ENCODE measurements at places on chromosomes 1 and 21.

- no peak for DNase-seq
These were observed 84.2 kb downstream of the LBR start for GRCh38 chr1:225343618-225344017.

DNA sequence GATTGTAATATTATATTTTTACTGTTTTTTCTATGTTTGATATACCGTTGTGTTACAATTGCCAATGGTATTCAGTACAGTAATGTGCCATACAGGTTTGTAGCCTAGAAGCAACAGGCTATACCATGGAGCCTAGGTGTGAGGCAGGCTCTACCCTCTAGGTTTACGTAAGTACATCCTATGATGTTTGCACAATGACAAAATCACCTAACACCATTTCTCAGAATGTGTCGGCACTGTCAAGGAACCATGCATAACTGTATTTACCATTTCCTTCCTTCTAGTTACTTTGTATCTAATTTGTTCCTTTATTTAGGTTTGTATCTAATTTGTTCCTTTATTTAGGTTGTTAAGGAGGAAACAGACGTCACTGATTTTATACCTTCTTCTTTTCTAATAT lies 9.9 kb downstream of the NPHP4 start:
- DNase-seq = peak; percentile 35

GRCh38 chr1:18880585-18880984 lies 21.1 kb upstream of the TAS1R2 start:
- no peak for DNase-seq

- no peak for DNase-seq
These were observed 631.0 kb upstream of the TMPRSS15 start for GRCh38 chr21:19034560-19034959.

GRCh38 chr1:152086760-152087159 lies 2.1 kb downstream of the TCHHL1 start:
- DNase-seq = no peak

- DNase-seq = no peak
These were observed 4.7 kb upstream of the DMBX1 start for GRCh38 chr1:46484783-46485490.

DNA sequence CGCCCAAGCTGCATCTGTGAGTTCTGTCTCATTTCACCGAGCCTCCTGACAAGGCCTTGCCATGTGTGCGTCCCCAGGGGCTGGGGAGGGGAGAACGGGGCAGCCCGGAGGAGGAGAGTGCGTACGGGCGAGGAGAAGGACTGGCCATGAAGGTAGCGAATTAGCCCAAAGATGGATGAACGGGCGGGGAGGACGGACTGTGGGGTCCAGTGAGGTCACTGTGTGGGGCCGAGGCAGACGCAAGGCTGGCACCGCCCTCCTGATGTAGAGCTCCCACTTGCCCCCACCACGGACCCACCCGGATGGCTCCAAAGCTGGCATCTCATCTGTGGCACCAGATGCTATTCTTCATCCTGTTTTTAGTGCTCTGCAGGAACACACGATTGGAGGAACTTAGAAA lies 330.4 kb downstream of the AJAP1 start:
- no peak for DNase-seq

- DNase-seq = no peak
These were observed 17.7 kb upstream of the QSOX1 start for GRCh38 chr1:180136968-180137356.

DNA sequence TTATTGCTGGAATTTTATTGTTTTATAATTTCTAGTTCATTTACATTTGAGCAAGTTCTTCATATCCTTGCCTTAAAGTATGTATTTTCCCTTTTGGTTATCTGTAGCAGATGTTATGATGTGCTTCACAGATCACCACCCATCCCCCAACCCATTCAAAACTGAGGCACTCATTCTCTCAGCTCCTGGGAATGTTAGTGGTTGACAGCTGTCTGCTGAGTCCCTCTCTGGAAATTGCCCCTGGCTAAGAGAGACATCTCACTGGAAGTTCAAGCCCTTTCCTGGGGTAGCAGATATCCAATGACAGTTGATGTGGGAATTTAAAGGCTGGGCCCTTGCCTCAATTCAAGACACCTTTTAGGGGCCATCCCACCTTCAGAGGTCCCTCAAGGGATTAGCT lies 4.3 kb upstream of the DPYD start:
- DNase-seq = no peak

- DNase-seq = no peak
These were observed 52.7 kb upstream of the SYT6 start for GRCh38 chr1:114206392-114206791.

GRCh38 chr1:170407581-170407980 lies 124.4 kb upstream of the GORAB start:
- DNase-seq = no peak

- no peak for DNase-seq
These were observed 4.0 kb downstream of the CLIC4 start for GRCh38 chr1:24749252-24749651.

DNA sequence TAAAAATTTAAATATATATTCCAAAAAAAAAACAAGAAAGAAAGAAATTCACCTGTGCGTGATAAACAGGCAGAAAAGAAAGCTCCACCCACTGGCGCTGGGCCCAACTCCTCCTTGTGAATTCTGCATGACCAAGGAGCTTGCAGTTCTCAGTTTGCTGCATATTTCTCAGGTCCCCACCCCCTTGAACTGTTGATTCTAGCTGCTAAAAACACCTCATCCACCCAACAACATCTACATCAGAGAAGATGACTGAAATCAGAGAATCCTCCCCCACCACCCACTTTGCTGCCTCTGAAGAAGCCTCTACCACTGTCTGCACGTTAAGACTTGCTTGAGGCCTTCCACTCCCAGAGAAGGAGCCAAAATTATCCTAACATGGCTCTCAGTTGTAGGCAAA lies 104.8 kb downstream of the RGS2 start:
- no peak for DNase-seq

DNA sequence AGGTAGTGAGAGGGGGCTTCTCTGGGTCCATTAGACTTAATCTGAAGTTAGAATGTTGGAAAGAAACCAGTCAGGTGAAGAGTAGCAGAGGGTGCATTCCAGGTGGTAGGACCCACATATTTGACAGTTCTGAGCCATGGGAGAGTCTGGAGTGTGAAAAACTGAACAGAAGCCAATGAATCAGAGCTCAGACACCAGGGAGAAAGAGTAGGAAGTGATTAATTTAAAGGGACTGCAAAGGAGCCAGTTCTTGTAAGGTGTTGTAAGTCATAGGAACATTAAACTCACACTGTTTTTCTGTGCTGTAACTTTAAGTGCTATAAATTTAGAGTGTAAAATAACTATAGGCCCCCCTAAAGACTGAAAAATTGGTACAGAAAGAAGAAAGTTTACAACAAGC lies 5.9 kb upstream of the DHX9 start:
- no peak for DNase-seq

- no peak for DNase-seq
These were observed 6.8 kb downstream of the XKR8 start for GRCh38 chr1:27966402-27967105.

GRCh38 chr21:32426592-32427051 lies 14.1 kb downstream of the EVA1C start:
- no peak for DNase-seq

GRCh38 chr1:84810343-84810742 lies 82.7 kb downstream of the LPAR3 start:
- DNase-seq = no peak

DNA sequence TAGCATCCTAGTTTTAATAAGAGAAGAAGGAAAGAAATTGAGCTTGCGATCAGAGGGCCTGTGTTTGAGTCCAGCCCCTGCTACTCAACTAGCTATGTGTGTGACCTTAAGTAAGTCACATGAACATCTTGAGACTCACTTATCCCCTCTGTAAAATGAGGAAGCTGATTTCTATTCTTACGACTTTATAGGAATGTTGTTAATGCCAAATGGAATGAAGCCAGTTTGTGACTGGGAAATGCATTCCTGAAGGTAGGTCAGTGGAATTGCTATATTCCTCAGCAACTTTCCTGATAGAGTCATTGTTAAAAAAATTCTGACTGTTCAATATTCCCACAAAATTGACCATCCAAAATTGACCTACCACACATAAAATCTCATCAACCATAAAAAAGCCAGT lies 14.9 kb downstream of the FASLG start:
- DNase-seq = no peak

DNA sequence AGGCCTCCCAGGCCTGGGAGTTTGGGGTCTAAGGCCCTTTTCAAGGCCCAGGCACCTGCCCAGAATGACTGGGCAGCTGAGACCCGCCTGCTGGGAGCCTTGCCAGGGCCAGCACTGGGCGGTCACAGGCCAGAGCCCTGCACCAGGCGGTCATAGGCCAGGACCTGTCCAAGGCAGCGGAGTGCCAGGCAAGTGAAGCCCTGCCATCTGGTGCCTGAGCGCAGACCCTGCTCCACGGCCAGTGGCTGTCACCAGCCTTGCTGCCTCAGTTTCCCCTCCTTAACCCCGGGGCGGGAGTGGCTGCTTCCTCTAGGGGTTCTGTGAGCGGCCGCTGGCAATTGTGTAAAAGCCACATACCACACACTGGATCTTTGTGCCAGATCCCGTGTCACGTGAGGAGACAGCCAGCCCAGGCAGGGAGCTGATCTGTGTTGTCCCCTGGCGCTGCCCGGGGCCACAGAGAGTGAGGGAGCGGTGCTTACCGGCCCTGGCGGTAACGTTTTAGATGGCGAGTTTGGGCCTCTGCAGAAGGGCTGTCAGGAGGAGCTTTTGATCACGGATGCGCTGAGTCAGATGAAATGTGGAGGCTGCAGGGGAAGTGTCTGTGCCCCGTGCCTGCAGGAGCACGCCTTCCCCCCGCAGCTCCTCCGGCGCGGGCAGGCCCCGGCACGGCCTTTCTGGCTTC lies 4.6 kb downstream of the COL18A1 start:
- DNase-seq = no peak

DNA sequence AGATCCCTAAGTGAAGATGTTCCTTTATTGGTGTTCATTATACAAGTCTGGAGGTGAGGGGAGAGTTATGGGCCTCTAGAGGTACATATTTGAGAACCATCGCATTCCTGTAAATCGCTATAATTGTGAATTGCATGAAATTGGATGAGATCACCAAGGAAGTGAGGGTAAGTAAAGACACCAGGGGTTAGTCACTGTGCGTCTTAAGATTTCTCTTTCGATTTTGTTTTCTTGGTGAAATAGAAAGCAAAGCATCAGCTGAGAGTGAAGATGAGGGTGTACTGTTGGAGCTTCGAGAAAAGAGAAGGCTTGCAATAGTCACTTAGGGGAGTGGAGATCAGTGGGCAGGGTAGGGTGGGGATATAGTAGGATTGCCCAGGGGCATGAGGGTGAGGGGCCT lies 82.1 kb downstream of the RAVER2 start:
- peak; percentile 57 for DNase-seq

- no peak for DNase-seq
These were observed 2.9 kb upstream of the UBXN10 start for GRCh38 chr1:20183035-20183434.

GRCh38 chr1:169989246-169989645 lies 85.2 kb downstream of the KIFAP3 start:
- no peak for DNase-seq

- no peak for DNase-seq
These were observed 4.7 kb upstream of the ZSWIM5 start for GRCh38 chr1:45211076-45211475.

GRCh38 chr1:152906023-152906565 lies 2.3 kb upstream of the IVL start:
- no peak for DNase-seq

DNA sequence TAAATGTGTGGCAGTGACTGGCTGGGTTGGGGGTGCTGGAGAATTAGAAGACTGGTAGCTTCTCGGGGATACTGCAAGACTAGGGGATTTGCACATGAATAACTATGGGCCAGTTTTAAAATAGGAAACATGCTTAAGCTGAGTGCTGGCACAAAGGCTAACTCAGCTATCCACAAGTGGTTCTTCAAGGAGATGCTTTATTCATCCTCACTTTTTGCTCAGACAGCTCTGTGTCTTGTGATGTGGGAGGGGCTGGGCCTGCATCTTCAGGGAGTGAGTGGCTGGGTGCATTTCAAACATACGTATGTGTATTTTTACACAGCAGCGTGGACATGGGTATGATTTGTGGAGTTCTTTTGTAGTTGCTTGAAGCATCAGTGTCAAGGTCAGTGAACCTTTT lies 2.3 kb downstream of the COQ8A start:
- DNase-seq = no peak

GRCh38 chr1:62228136-62228882 lies 33.7 kb downstream of the L1TD1 start:
- DNase-seq = no peak

- no peak for DNase-seq
These were observed 12.8 kb downstream of the WDR3 start for GRCh38 chr1:117942293-117942692.

- no peak for DNase-seq
These were observed 112.9 kb downstream of the MAB21L3 start for GRCh38 chr1:116224111-116224510.

DNA sequence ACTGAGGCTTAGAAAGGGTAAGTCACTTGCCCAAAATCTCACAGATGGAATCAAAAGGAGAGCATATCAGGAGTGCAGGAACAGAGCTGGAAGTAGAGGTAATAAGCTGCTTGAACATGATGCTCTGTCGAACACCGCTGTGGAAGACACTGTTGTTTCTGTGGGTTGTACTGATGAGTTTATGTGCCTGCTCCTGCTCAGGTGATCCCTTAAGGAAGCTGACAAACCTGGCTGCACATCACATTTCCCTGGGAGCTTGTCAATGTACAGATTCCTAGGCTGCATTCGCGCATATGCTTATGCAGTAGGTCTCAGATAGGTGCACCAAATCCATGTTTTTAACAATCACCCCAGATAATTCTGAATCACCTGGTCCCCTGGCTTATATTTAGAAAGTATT lies 79.7 kb downstream of the ZNF326 start:
- no peak for DNase-seq

- no peak for DNase-seq
These were observed 225.9 kb downstream of the PTPRC start for GRCh38 chr1:198864695-198865094.

DNA sequence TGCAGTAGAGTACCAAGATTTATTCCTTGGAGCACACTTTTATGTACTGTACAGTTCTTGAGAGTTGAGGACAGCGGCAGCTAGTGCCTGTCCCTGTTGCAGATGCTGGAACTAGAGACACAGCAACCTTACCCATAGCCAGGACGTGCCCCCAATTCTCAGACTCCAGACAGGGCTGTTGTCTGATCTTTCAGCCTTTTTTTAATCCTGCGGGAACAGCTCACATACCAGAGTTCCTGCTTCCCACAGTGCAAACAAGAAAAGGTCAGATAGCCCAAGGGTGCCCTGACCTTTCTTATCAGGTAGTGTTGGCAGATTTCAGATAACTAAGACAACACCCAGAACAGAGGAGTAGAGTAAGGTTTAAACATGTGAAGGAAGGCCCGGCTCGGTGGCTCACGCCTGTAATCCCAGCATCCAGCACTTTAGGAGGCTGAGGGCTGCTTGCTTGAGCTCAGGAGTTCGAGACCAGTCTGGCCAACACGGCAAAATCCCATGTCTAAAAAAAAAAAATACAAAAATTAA lies 78.5 kb downstream of the DOP1B start:
- DNase-seq = no peak

GRCh38 chr1:56837244-56837939 lies 17.2 kb upstream of the C8A start:
- DNase-seq = no peak

GRCh38 chr1:67688526-67689219 lies 3.7 kb downstream of the GADD45A start:
- DNase-seq = no peak

- no peak for DNase-seq
These were observed 153.6 kb downstream of the CNIH3 start for GRCh38 chr1:224769452-224770335.

- peak; percentile 42 for DNase-seq
These were observed 108.3 kb downstream of the HIVEP3 start for GRCh38 chr1:41810446-41810845.
